Fibroblast of skin of left quadriceps (primary cell): ENCODE measurements at places on chromosomes 12 and 14.

GRCh38 chr12:92528097-92528496 is 174.7 kb upstream of the PLEKHG7 start:
- no peak for DNase-seq

DNA sequence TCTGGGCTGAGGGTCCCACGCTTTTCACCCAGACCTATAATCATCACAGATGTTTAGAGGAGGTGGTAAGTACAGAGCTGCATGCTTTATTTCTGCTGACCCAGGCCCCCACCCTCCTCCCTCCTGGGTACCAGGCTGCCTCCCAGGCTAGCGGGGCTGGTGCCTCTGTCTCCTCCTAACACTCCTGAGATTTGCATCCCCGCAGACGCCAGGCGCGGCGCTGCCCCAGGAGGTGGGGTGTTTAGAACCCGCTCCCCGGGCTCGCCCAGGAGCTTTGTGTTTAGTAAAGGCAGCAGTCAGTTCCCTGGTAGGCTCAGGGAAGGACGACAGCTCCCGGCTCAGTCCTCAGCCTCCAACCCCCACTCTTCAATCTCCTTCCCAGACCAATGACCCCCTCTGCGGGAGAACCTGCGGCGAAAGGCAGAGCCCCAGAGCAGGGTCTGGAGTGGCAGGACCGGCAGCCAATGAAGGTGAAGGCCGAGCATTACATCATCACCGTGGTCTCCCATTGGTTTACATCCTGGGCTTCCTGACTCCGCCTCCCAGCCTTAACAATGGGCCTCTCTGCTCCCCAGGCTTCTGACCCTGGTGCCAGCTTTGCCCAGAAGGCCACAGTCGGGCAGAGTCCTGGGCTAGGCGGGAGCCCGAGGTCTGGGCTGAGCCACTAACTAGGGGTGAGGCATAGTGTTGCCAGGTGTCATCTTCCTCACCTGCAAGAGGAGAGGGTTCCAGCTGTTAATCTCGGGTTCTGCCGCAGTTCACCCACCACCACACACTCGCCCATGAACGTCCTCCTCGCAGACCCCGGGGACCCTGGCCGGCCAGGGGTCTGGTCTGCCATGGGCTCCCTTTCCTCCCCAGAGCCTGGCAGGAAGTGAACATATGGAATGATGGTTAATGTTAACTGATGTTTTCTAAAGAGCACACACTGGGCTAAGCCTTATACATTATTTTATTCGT is 57.5 kb downstream of the CALM1 start:
- DNase-seq, result peak; percentile 62

DNA sequence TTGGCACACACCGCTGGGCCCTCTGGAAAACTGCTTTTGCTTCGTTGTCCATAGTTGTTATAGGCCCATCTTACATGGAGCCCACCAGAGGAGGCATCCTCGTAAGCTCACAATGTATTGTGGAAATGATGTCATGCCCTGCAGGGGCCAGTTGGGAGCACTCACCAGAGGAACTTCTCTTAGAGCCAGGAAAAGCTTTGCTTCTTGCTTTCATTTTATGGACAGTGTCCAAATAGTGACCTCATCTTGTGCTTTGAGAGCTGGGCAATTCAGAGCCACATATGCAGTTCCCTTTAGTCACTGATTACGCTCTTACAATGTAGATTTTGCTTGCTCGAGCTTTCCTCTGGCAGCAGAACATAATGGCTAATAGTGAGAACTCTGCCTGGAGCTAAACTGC is 275.6 kb downstream of the AACS start:
- DNase-seq, result peak; percentile 26

DNA sequence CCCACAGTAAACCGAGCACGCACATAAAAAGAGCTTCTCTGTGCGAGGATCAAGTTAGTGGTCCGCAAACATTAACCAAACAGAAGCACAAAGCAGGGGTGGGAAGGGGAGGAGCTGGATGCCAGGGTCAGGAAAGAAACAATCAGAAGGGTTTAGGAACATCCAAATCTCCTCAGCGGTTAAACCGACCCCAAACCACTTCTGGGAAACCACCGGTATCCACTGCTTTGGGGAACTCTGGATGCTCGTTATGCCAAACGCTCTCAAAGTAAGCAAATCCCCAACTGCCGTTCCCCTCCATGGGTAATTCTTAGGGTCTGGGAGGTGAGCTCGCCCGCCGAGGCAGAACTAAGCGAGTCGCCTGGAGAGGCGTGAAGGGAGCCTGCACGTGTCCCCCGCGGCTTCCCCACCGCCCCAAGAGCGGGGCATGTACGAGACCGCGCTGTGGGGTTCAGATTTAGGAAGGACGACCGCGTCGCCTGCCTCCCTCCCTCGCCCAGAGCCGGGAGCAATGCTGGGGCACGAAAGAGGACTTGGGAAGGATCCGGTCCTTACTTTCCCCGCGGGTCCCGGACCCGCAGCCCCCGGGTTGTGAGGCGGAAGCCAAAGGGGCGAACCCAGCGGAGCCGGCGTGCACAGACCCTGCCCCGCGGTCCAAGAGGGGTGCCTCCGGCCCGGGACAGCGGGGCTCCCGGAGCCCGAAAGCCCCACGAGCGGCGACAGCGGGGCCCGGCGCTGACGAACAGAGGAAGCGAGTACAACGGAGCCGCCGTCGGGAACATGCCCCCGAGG is 711 bp downstream of the SBNO1 start:
- no peak for DNase-seq

GRCh38 chr12:88628856-88629509 is 48.7 kb upstream of the KITLG start:
- peak; percentile 17 for DNase-seq

DNA sequence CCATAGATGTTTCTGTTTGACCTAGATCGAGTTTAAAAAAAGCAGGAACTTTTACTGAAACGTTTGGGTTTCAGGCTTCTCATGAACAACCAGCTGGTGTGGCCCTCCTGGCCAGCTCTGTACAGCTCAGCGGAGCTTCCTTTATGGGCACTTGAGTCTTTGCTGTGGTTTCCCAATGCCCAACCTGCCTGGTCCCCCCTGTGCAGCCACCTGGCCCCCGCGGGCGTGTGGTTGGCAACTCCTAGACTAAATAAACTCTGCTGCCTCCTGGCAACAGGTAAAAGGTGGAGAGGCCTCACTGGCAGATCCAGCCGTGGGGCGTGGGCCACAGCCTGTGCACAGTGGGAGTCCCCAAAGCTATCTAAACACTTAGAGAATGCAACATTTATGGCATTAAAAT is 38.7 kb downstream of the ADGRD1 start:
- no peak for DNase-seq
